Lower leg skin (tissue), 4 donors: ENCODE measurements at places on chromosomes 12 and 14.

- no peak for DNase-seq
These were observed 36.8 kb upstream of the GPR68 start for GRCh38 chr14:91281346-91281745.

DNA sequence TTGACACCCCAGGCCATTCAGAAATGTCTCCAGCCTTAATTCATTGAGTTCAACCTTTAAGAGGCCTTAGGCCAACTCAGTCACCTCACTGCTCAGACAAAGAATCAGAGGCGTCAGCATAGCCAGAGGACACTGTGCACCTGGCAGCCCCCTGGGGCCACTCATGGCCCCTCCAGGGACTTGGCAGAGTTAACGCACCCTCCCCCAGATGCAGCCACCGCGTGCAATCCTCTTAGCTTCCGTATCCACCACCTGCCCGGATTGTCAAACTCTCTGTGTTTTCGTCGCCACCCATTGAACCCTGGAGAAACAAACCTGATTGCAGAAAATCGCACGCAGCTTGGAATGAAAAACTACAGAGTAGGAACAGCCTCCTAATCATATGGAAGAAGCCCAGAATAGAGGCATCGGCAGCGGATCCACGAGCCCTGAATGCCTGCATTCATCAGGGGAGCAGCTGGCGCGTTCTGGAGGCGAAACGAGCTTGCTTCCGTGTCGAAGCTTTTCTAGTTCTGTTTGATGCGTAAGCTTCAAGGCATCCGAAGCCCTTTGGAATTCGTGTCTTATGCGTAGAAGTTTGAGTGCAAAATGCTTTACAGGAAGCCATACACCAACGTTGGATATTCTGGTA lies 22.4 kb downstream of the BRI3BP start:
- no peak for DNase-seq

- DNase-seq, result peak; percentile 80
These were observed 145.6 kb upstream of the NCOR2 start for GRCh38 chr12:124713041-124713435.

- DNase-seq, result no peak
These were observed 85.0 kb upstream of the ARID2 start for GRCh38 chr12:45644541-45644940.

DNA sequence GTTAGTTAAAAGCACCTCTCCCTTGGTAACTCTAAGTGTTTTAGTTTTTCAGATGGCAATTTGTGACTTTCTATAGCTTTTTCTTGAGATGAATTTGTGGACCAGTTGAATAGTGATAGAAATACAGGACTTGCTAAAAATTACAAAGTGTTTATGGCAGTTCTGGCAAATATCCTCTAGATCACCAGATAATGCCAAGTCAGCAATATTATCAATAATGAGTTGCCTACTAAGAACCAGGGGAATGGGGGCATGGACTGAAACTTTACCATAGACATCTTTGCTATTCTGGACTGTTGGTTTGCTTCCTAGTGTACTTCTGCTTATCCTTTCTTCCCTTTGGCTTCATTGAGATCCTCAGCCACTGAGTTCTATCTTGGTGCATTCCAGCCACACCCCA lies 584.2 kb downstream of the DIO2 start:
- DNase-seq, result no peak

- no peak for DNase-seq
These were observed 1.5 kb downstream of the HIF1A start for GRCh38 chr14:61696753-61697318.

GRCh38 chr14:47744155-47744554 lies 68.8 kb upstream of the MDGA2 start:
- no peak for DNase-seq

GRCh38 chr12:132837693-132838409 lies 9.2 kb upstream of the GOLGA3 start:
- no peak for DNase-seq

GRCh38 chr12:68589194-68589593 lies 21.5 kb upstream of the RAP1B start:
- no peak for DNase-seq

- peak; percentile 94 for DNase-seq
These were observed 34.1 kb upstream of the FAM181A start for GRCh38 chr14:93892923-93893558.

GRCh38 chr12:40552868-40553267 lies 139.4 kb upstream of the CNTN1 start:
- DNase-seq, result no peak

DNA sequence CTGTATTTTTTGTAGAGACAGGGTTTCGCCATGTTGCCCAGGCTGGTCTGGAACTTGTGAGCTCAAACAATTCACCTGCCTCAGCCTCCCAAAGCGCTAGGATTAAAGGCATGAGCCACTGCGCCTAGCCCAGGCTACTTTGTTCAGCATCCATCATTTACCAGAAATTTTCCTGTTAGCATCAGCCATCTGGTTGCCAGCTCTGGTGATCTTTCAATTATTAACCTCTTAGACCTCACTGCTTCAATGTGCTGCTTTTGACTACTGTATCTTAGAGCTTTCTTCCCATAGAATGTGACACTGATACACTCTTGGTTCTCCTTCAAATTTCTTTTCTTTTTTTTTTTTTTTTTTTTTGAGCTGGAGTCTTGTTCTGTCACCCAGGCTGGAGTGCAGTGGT lies 5.4 kb upstream of the AMHR2 start:
- DNase-seq, result no peak

DNA sequence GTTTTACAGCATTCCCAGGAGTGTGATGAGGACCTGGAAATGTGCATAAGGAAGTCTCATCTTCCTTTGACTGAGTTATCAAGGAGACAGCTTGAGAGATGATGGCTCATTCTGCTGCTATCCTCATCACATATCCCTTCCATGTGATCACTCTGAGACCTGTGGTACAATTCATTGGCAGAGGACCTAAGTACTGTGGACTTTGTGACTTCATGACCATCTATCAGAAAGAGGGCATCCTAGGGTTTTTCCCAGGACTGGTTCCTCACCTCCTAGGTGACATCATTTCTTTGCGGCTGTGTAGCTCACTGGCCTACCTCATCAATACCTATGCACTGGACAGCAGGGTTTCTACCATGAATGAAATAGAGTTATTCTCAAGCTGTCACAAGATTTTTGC lies 172.1 kb upstream of the PLEKHG7 start:
- DNase-seq, result no peak

DNA sequence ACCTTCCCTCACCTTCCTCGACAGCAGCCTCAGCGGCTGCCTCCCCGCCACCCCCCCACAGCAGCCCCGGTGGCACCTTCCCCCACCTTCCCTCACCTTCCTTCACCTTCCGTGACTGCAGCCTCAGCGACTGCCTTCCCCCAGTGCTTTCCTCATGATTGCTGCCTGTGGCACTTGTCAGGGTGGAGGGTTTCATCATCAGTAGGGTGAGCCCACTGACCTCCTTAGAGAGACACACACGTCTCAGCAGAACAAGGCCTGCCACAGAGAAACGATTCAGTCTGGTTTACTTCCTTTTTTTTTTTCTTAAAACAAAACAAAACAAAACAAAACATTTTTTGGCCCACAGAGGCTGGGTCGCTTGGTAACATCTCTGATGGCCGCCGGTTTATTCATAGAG lies 75.0 kb downstream of the EP400 start:
- DNase-seq, result no peak

DNA sequence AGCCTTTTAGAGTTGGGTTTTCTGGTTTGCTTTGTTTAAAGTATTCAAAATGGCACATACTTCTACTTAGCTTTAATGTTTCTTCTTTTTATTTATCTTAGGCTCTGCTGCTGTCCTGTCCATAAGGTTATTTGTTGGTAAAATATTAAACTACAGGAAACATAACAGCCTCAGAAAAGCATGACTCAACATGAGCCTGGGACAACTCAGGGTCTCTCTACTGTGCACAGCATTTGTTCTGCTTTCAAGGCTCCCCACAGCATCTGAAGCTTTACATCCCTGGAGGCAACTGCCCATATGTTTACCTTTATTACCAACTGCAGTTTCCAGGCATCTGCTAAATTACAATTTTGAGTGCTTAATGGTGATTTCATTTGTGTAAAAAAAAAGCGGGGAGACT lies 954.2 kb upstream of the FBXO33 start:
- no peak for DNase-seq

DNA sequence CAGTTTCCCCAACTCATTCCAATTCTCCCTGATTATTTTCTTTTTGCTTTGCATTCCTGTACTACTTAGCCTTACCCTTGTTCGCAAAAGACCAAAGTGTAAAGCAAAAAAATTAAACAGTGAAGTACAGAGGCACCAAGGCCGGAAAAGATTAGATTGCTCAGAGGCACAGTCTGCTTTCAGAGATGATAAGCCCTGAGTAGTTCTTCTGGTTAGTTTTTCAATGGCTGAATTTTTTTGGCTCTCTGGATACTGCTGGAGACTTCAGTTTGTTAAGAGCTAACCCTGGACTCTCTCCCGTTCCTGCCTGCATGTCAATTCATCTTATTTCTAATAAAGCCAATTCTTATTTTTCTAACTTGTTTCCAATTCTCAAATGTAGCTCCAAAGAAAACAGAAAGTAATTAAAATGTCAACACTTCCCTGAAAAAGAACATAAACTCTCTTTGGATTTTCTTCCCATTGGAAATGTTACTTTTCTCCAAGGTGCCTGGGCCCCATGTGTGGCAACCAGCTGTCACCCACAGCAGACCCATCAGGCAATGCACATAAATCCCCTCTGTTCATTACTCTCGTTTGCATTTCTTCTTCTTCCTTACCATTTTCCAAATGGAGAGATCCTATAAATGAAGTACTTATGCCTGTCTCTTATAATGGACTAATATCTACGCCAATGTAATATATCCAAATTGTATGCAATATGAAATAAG lies 142.8 kb downstream of the BTG1 start:
- DNase-seq, result no peak

GRCh38 chr12:59733200-59733599 lies 137.4 kb downstream of the SLC16A7 start:
- DNase-seq, result no peak

DNA sequence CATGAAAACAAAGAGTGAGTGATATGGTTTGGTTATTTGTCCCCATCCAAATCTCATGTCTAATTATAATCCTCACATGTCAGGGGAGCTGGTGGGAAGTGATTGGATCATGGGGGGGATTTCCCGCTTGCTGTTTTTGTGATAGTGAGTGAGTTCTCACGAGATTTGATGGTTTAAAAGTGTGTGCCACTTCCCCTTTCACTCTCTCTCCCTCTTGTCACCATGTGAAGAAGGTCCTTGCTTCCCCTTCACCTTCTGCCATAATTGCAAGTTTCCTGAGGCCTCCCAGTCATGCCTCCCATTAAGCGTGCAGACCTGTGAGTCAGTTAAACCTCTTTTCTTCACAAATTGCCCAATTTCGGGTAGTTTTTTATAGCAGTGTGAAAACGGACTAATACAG lies 2.1 kb upstream of the ATXN7L3B start:
- no peak for DNase-seq

GRCh38 chr12:107610021-107610859 lies 75.4 kb upstream of the PWP1 start:
- DNase-seq, result no peak

DNA sequence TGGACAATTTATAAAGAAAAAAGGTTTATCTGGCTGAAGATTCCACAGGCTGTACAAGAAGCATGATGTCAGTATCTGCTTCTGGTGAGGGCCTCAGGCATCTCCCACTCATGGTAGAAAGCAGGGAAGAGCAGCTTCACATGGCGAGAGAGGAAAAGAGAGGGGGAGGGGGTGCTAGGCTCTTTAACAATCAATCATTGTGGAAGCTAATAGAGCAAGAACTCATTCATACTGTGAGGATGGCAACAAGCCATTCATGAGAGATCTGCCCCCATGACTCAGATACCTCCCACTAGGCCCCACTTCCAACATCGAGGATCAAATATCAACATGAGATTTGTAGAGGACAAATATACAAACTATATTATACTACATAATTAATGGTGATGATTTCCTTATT lies 361.9 kb upstream of the FAR2 start:
- DNase-seq, result no peak

DNA sequence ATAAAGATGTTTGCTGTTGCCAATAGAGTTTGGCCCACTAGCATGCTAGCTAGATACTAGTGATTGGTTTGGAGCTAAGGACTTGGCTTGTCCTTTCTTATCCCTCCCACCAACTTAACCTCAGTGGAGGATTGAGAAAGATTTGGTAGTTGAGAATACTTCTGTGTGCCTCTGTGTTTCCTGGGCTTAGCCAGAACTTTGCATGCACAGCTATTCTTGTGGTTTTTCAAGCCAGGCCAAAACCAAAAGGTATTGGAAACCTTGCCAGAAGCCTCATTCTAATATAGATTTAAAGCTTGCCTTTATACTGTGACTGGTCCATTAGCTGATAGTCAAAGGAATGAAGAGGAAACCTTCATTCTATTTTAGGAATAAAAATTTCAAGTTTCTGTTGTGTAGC lies 188.5 kb downstream of the CCDC91 start:
- no peak for DNase-seq

DNA sequence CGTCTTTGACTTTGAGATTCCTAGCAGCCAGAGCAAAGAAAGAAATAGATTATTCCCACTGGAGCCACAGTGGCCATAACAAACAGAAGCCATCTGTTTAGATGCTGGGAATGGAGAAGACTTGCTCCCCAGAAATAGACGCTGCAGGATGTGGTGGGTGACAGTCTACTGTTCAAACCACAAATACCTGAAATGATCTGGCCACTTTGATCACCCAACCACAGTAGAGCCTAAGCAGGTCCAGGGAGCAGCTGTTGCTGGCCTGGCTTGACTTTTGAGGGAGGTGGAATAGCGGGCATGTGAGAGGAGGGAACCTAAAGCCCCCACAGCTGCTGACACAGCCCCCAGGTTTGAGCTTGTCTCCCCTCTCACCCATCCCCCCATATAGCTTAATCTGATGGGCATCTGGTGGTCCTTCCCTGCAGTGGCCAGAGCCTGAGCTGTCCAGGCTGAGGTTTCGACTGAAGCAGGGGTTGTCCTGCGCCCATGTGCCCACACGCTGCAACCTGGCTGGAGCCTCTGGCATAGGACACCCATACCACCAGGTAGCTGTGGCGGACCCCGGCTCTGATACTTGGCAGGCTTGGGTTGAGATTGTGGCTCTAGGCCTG lies 38.7 kb downstream of the SH2B3 start:
- no peak for DNase-seq

DNA sequence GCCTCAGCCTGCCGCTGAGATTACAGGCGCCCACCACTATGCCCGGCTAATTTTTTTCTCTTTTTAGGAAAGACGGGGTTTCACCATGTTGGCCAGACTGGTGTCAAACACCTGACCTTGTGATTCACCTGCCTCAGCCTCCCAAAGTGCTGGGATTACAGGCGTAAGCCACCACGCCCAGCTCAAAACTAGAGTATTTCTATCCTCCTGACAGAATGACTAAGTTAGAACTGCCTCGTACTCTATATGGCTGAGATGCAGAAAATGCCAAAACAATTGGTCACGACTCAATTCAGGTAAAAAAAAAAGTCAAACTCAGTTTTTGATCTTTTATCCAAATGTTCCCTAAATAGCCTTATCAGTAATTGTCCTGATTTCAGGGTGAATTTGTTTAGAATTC lies 11.1 kb downstream of the AKAP5 start:
- DNase-seq, result no peak

- no peak for DNase-seq
These were observed 36.3 kb upstream of the NTF3 start for GRCh38 chr12:5395443-5396271.

DNA sequence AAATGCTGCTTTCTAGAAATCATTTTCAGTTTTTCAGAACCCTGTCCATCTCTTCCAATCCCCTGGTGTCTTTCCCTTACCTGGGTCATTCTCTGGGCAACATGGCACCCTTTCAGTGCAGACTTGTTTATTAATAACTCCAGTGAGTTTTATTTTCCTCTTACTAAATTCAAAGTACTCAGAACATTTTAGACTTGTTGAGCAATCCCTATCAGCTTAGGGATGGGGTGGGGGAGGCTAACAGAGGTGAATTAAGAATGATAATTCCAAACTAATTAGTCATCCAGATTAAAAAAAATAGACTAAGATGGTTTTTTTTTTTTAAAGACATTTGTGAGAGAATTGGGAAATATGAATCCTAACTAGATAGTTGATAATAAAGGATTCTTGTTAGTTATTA lies 10.7 kb downstream of the GPRC5A start:
- no peak for DNase-seq
